ENCODE measurements at places on chromosomes 2 and 18. TPM values are rescaled to one million over a fixed set of nuclear protein-coding genes. Genes with fewer than 3 reads are reported as not detected.

The DYNAP gene
- not detected for polyA plus RNA-seq

The TANK gene
- 64.0 TPM for polyA plus RNA-seq

The NEDD4L gene
- polyA plus RNA-seq: 103 TPM

The KIF5C gene
- 515 TPM for polyA plus RNA-seq

The POLR1A gene
- polyA plus RNA-seq: 5.4 TPM

The AFTPH gene
- 57.4 TPM for polyA plus RNA-seq

The TLX2 gene
- not detected for polyA plus RNA-seq

The REG3G gene
- not detected for polyA plus RNA-seq

The SP5 gene
- polyA plus RNA-seq: not detected

The TRAK2 gene
- 19.6 TPM for polyA plus RNA-seq

The HOXD3 gene
- not detected for polyA plus RNA-seq

The GPAT2 gene
- not detected for polyA plus RNA-seq

The CYS1 gene
- not detected for polyA plus RNA-seq

The NPPC gene
- 21.5 TPM for polyA plus RNA-seq

The GIGYF2 gene
- 52.6 TPM for polyA plus RNA-seq

The FAM110C gene
- polyA plus RNA-seq: 0.10 TPM

The HRH4 gene
- 0.12 TPM for polyA plus RNA-seq

The ADAM23 gene
- polyA plus RNA-seq: 55.0 TPM

The ASB18 gene
- not detected for polyA plus RNA-seq

The GALNT14 gene
- polyA plus RNA-seq: 15.9 TPM

The PTPRN gene
- 82.1 TPM for polyA plus RNA-seq

The LDLRAD4 gene
- polyA plus RNA-seq: 1.9 TPM

The PAX8 gene
- polyA plus RNA-seq: not detected

The IL1A gene
- polyA plus RNA-seq: 0.14 TPM

The DTNA gene
- 53.9 TPM for polyA plus RNA-seq

The ZNF516 gene
- polyA plus RNA-seq: 11.5 TPM

The CFAP53 gene
- polyA plus RNA-seq: 0.26 TPM

The USP37 gene
- polyA plus RNA-seq: 16.5 TPM

The SULT1C3 gene
- polyA plus RNA-seq: not detected

The KATNAL2 gene
- polyA plus RNA-seq: 1.4 TPM

The ARL6IP6 gene
- polyA plus RNA-seq: 46.0 TPM

The LRRC30 gene
- not detected for polyA plus RNA-seq

The CPO gene
- polyA plus RNA-seq: 1.2 TPM

The ERMN gene
- polyA plus RNA-seq: not detected

The REG1B gene
- not detected for polyA plus RNA-seq

The FHOD3 gene
- 22.3 TPM for polyA plus RNA-seq
